ENCODE measurements at places on chromosomes 12 and 14.

DNA sequence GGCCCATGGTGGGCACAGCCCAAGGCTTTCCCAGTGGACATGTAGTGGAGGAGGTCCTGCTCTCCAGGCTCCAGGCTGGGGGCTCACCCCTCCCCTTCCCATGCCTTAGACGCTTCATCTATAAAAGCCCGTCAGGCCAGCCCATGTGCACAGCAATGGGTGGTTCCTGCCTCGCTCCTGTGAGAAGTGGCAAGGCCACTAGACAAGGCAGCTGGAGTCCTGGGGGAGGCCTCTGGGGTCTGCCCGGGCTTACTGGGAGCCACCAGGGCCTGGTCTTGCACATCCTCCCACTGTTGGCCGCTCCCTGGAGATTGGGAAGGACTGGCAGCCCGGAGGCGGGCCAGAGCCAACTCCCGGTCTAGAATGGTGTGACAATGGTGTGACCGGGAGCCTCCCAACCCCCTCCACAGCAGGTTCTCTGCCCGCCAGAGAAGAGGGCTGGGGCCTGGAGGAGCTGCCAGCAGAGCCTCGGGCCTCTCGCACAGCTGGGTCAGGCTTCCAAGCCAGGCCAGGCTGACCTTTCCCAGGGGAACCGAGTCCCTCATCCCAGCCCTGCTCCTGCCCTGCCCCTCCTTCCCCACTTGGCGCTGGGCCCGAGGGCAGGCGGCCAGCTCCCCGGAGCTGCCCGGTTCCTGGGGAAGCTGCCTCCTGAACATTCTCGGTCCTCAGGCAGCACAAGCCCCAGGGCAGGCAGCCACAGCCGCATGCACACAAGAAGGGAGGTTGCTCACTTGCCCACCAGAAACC, 97.9 kb downstream of the RFLNA start:
- peak; percentile 95 for DNase-seq

GRCh38 chr12:50787618-50788017, 23.7 kb downstream of the ATF1 start:
- no peak for DNase-seq

DNA sequence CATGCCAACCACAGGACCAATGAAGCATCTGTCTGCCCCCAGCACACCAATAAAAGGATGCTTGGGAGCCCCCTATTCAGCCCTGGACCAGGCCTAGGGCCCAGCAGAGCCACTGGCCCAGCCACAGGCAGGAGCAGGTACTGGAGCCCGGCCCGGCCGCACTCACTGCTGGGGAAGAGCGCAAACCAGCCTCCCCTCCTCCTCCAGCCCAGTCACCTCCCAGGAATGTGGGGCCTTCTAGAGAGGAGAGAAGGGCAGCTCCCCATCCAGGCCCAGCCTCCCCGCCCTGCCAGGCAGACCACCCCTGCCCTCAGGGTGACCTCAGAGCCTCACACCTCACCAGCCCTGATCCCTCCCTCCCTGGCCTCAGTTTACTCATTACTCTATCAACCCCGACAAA, 56.2 kb downstream of the CCNK start:
- DNase-seq = no peak

DNA sequence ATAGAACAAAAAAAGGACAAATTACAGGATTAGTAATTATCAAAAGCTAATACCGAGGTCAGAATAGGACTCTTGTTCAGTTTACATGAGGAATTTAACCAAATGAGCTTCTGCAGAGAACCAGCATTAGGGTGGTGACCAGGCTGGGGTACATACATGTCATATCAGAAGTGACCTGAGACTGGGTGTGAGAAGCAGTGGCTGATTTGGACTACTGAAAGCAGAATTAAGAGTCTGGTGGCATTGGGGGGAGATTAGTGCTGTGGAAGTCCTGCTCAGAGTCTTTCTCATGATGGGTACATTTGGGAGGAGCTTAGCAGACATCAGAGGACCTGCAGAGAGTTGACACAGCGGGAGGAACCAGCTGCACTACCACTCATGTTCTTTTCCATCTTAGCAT, 21.7 kb downstream of the TRAF3 start:
- DNase-seq = no peak

- no peak for DNase-seq
These were observed 39.8 kb downstream of the RNF34 start for GRCh38 chr12:121439715-121440114.

- DNase-seq = no peak
These were observed 85.8 kb upstream of the BCAT1 start for GRCh38 chr12:25034676-25035075.

GRCh38 chr14:74244115-74244514, 4.9 kb downstream of the VSX2 start:
- DNase-seq = no peak

DNA sequence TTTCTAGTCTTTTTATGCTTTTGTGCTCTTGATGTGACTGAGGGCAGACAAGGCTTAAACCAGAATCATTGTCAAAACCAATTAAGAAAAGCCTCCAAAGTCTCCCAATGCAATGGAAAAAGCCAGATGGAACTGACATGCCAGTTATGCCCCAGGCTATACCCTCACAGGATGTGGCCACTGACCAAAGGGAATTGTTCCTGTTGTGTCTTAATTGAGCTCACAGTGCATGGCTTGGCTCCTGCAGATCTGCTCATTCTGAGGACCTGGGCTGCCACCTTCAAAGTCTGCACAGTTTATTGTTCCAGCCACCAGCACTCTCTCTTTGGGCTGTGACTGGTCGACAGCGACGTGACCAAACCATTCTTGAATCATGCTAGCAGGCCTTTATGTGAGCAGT, 17.1 kb upstream of the BICD1 start:
- DNase-seq = no peak

- DNase-seq = no peak
These were observed 18.8 kb downstream of the CEP170B start for GRCh38 chr14:104883681-104884361.

- no peak for DNase-seq
These were observed 162.0 kb upstream of the TMCC3 start for GRCh38 chr12:94812345-94812744.

DNA sequence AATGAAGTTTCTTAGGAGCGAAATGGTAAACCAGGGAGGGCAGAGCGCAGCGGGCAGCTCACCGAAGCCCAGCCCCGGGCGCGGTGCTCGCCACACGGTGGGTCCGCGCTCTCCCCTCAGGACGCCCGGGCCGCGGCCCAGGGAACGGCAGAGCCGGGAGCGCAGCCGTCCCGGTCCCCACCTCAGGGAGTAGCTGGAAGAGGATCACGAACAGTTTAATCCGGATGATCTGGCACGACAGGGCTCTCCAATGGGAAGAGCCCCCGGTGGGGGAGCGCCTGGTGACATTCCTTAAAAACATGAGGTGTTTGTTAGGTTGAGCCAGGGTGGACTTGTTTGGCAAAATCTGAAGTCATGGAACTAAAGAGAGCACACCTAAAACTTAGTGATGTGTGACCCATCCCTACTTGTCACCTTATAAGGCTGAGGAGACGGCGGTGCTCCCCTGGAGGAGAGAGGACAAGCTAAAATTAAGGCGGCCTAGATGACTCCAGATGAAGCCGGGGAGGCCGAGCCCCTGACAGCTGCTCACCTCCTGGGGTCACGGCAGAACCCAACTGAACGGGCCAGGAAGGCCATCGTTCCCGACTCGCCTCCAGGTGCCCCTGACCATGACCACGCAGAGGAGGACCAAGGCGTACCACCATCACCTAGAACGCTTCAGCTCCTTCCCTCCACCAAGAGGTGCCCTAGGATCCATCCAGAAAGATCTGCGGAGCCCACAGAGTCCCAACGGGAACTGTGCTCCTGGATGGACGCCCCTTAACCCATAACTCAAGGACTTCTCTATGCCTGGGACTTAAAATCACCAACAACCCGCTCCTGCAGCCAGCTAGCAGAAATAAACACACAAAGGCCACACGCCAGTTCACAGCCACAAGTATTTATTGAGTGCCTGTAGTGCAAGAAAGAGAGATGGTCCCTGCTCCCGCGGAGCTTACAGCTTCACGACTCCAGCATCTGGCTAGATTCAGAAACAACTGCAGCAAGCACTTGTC, 866 bp upstream of the PITPNM2 start:
- DNase-seq = no peak

GRCh38 chr12:26318661-26319068, 123.3 kb downstream of the SSPN start:
- DNase-seq = no peak

GRCh38 chr14:25026476-25027137, 23.3 kb downstream of the STXBP6 start:
- no peak for DNase-seq

- DNase-seq = no peak
These were observed 111.1 kb upstream of the VRK1 start for GRCh38 chr14:96686126-96686525.

DNA sequence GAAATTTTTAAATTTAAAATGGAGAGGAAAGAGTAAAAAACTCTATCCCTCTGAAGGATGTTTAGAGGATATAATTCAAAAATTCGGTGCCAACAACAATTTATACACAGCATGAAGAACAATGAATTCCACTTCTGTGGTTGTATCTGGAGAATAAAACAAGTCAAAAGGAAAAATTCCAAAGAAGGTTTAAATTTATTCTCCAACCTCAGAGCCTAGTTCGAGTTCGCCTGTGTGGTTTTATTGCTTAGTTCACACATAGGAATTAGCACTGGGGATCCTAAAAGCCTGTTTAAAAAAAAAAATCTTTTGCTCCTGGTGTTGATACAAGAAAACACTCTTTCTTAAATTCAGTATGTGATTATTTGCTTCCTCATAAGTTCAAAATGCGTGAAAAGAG, 79.2 kb downstream of the LLPH start:
- no peak for DNase-seq

DNA sequence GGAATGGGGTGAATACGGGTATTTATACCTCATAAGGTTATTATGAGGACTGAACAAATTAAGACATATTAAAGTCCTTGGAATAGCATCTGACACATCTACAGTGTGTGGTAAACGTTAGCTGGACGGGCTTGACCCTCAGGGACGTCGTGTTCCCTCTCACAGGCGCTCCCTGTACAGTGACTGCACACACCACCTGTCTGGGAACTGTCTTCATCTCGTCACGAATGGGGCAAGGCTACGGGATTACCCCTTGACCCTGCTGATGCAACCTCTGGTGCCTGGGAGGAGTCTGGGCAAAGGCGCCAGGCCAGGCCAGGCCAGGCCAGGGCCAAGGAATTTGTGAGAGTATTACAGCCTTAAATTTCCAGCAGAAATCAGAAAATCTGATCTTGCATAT, 191.1 kb downstream of the CALM1 start:
- DNase-seq = no peak

GRCh38 chr14:56666294-56666693, 86.7 kb downstream of the TMEM260 start:
- DNase-seq = no peak

GRCh38 chr12:22234561-22234960, 99.9 kb downstream of the ST8SIA1 start:
- no peak for DNase-seq

GRCh38 chr12:126191031-126191891, 1126.0 kb downstream of the AACS start:
- peak; percentile 24 for DNase-seq

DNA sequence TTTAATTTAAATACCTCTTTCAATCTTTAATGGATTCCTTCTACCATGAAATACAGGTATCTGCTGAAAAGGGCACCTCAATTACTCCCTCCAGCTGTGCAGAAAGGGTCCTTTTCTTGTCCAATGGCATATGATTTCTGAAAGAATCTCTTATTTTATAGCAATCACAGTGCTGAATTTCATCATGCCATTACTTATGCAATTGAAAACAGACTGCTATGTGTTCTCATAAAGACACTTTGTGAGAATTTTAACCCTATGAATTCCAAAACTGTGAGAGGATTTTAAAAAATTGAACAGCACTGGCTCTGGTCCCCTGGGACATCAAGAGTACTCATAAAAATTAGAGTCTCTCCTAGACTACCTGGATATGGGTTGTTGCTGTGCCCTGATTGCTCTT, 45.9 kb upstream of the CNOT2 start:
- no peak for DNase-seq

DNA sequence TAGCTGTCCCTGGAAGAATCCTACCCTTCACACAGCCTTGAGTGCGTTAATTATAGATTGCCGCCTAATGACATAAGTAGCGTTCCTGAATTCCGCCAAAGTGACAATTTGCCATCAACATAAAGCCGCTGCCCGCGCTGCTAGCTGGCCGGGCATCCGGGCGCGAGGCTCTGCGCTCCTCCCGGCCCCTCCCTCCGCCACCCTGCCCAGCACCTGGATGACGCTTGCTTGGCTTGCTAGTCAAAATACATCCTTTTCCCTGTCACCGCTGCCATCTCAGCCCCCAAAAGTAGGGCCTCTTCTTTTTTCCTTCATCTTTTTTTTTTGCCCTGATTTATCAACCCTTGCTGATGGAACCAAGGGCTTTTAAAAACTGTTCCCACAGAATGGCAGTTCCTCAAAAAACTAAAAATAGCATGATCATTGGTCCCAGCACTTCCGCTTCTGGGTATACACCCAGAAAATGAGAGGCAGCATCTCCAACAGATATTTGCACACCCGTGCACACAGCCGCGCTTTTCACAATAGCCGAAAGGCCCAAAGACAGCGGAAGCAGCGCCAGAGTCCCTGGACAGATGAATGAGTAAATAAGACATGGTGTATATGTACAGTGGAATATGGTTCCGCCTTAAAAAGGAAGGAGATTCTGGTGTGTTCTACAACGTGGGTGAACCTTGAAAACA, 235.2 kb downstream of the BCL11B start:
- no peak for DNase-seq

GRCh38 chr14:22509036-22509709, 79.9 kb downstream of the DAD1 start:
- DNase-seq = no peak

GRCh38 chr12:77814386-77814785, 16.3 kb upstream of the NAV3 start:
- no peak for DNase-seq

DNA sequence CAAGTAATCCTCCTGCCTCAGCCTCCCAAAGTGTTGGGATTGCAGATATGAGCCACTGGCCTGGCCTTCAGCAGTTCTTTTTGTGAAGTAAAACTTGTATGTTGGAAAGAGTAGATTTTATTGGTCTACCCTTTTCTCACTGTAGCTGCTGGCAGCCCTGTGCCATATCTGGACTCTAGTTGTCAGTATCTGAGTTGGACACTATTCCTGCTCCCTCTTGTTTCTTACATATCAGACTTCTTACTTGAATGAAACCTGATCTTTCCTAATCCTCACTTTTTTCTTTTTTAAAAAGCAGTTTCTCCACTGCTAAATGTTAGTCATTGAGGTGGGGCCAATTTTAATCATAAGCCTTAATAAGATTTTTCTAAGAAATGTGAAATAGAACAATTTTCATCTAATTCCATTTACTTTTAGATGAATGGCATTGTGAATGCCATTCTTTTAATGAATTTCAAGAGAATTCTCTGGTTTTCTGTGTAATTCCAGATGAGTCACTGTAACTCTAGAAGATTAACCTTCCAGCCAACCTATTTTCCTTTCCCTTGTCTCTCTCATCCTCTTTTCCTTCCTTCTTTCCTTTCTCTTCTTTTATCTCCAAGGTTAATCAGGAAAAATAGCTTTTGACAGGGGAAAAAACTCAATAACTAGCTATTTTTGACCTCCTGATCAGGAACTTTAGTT, 88.7 kb downstream of the APAF1 start:
- no peak for DNase-seq

DNA sequence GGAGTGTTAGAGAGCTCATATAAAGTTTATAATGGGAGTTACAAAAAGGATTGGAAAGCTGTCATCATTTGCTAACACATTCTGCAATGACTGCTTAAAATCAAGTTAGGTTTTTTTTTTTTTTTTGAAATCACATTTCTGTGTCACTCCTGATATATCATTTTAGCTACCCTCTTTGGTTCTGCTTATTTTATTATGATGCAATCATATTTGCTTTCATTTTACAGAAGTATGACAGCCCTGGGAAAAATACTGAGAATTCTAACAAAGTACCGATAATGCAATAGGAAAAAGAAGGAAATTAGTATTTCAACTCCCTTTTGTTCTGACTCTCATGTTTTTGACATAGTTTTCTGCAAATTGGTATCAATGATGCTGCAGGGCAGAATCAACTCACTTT, 71.6 kb upstream of the MDGA2 start:
- no peak for DNase-seq

Measured in right lobe of liver (tissue), 6 donors.